Common myeloid progenitor, CD34-positive (primary cell): ENCODE measurements at places on chromosomes 1 and 21.
A peak's percentile ranks its signal among the peaks of the same experiment; 100 is the strongest.

DNA sequence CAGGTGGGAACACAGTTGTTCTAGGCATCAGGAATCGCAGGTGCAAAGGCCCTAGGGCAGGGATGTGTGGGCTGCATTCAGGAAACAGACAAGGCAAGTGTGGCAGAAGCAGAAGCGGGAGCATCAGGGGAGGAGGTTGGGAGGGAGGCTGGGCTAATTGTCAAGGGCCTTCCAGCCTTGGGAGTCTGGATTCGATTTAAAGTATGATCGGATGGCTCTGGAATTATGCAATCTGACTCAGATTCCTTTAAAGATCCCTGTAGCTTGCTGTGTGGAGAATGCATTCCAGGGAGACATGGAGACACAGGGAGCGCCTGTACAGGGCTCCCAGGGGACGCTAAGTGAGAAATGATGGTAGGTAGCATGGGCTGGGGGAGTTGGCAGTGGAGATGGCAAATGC lies 86.5 kb downstream of the LACTBL1 start:
- DNase-seq, result no peak

GRCh38 chr1:204503122-204503912 lies 8.7 kb upstream of the PIK3C2B start:
- peak; percentile 91 for DNase-seq

GRCh38 chr1:81805537-81806431 lies 5.0 kb downstream of the ADGRL2 start:
- DNase-seq, result no peak

DNA sequence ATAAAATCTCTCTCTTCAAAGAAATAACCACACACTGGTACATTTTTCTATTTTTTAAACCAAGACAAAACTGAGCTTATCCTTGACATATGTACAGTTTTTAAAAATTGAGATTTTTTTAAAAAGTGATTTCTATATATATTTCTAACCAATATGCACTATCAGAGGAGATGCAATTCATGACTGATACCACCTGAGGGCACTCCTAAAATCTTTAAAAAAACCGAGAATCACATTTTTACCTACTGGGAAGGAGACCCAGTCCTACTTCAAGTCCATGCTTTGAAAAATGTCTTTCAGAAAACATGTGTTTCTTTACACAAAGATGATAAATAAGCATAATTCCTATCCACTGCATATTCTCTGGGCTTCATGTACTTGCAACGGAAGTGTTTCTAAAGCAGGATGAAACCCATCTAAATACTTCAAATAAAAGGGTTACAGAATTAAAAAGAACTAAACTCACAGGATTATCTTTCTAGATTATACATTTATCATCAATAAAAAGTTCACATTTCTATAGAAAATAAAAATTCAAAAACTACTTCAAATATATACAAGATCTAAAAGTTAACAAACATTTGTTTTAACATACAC lies 98.6 kb downstream of the ENAH start:
- peak; percentile 46 for DNase-seq

- DNase-seq, result no peak
Observed at GRCh38 chr1:97533358-97533757, 387.5 kb downstream of the DPYD start.

DNA sequence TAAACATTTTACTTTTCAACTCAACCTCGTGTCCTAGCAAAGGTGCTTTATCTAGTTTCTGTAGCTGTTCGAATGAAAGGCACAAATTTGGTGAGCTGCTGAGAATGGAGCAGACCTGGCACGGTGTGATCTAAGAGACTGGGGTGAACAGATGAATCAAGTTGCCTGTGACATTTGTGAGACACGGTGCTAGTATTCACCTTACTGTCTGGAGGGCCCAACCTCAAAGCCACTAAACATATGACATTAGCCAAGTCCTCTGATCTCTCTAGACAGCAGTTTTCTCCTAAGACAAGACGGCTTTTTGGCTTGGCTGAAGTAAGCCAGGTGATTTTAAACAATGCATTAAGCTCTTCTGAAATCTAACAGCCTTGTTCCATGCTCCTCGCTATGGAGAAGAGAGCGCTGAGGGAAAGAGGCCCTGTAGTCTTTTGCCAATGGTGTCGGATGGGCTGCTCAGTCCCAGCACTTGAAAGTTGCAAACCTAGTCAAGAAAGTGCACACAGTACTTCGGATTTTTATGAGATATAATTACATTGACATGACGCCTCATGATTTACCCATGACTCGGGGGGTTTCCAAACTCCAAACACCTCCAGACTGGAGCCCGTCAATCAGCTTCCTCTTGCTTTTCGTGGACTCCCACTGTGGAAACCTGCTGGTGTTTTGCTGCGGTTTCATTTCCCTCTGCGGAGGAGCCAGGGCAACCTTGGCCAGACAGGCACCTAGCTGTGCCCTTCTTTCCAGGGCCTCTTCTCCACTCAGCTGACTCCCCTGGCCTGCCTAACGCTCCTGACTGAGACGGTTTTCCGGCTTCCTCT lies 794 bp upstream of the TOR3A start:
- DNase-seq, result peak; percentile 83

- peak; percentile 32 for DNase-seq
Observed at GRCh38 chr1:172380441-172381244, 39.8 kb upstream of the C1orf105 start.

GRCh38 chr1:180234369-180235076 lies 4.5 kb downstream of the LHX4 start:
- DNase-seq, result peak; percentile 33

DNA sequence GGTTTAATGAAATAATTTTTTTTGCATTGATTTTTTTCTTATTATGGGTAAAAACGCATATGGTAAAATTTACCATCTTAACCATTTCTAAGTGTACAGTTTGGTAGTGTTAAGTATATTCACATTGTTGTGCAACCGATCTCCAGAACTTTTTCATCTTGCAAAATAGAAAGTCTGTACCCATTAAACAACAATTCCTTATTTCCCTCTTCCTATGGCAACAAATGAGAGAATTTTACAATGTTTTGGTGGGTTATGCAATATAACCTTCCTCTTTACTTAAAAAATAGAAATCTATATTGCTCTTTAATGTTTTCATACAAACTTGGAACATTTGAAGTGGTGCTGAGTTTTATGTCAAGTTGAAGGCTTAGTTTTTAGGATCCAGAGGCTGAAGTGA lies 26.6 kb downstream of the MAP3K7CL start:
- no peak for DNase-seq

- peak; percentile 56 for DNase-seq
Observed at GRCh38 chr1:178371235-178371634, 125.5 kb downstream of the CLEC20A start.

DNA sequence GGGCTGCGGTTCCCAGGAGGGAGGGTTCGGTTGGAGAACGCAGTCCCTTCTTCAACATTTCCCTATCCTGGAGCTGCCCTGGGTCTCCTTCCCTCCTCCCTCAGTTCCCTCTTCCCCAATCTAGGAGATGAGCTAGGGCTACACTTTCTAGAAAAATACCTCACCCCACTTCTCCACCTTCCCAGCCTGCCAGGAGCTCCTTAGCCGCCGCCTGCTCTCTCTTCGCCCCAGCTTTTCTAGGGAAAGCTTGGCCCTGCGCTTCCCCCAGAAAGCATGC lies 488 bp upstream of the ADAMTS1 start:
- DNase-seq, result no peak

DNA sequence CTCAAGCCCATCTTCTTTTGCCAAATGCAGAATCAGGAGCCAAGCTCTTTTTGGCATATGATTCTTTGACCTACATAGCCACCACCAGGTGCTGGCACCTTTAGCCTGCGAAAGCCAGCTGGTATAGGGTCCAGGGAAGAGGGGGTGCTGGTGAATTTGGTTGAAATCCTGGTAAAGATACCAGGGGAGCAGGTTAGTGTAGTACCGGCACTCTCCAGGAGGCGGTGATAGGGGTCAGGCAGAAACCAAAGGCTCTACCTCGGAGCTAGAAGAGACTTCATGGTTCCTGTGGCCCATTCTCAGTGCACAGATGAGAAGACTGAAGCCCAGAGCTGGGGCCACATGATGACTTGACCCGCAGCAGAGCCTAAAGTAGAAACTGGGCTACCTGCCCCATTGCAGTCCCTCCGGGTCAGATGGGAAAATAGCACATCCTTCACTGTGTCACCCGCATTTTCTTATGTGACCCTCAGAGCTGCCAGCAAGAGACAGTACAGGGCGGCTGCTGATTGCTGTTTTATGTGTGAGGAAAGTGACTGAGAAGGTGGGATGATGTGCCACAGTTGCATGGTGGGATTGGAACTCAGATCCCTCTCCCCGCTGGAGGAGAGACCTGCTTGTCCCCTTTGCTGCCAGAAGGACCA lies 36.0 kb upstream of the IL19 start:
- DNase-seq, result peak; percentile 36

DNA sequence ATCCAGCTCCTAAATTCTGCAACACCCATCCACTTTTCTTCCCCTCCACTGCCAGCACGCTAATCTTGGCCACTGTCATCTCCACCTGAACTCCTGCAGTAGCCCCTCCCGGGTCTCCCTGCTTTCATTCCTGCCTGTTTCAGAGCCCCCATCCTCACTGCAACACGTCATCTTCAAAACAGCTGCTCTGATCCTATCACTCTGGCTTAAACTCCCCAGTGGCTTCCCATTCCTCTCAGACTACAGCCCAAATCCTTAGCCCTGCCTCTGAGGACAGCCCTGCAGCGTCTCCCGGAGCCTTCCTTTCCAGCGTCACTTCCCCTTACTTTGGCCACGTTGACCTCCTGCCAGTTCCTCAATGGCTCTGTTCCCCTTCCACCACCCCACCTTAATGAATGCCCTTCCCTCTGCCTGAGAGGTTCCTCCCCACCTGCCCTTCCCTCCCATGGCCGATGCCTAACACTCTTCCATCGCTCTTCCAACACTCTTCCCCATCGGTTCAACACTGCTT lies 22.9 kb upstream of the IFNAR2 start:
- no peak for DNase-seq

GRCh38 chr1:195962051-195962450 lies 646.2 kb downstream of the KCNT2 start:
- no peak for DNase-seq

- no peak for DNase-seq
Observed at GRCh38 chr1:17070163-17070525, 16.3 kb upstream of the SDHB start.

GRCh38 chr1:64608005-64608650 lies 136.7 kb upstream of the RAVER2 start:
- no peak for DNase-seq

GRCh38 chr21:26003404-26003803 lies 167.2 kb downstream of the APP start:
- no peak for DNase-seq

- no peak for DNase-seq
Observed at GRCh38 chr1:205069371-205070125, 14.7 kb downstream of the TMEM81 start.

DNA sequence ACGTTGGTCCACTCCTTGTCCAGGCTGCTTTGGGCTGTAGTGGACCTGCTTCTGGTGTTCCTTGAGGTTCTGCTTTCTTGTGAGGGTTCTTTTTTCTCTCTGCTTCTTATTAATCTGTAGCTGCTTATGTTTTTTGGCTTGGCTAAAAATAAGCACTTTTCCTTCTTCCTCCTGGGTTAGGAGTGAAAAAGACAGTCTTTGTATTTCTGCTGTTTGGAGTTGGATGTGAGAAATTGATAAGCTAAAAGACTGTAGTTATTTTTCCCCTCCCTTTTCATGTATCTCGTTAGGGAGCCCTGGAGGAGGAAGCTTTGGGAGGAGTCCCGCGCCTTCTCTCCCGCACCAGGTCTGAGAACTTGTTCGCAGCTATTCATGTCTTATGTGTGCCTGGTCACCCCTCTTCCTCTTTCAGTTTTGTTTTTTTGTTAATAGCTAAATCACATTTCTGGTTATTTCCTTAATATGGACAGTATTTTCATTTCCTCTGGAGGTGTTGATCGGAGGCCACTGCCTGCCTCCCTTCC lies 79.0 kb downstream of the GALNT2 start:
- DNase-seq, result peak; percentile 47

DNA sequence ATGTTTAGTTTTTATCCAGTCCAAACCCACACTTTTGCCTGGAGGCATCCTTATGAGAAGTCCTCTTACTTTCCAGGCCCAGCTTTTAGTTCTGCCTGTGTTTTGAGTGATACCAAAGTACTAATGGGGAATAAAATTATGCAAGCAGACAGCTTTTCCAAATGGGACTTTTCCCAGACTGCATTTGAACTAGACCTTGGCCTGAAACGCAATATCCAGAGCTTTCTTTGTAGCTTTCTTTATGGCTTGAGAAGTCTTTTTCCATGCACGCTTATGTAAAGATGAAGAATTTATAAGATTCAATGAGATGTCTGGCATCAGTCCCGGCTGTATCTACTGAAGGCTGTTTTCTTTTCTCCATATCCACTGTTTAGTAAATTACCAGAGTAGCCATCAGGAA lies 236.6 kb upstream of the RAB4A start:
- no peak for DNase-seq

DNA sequence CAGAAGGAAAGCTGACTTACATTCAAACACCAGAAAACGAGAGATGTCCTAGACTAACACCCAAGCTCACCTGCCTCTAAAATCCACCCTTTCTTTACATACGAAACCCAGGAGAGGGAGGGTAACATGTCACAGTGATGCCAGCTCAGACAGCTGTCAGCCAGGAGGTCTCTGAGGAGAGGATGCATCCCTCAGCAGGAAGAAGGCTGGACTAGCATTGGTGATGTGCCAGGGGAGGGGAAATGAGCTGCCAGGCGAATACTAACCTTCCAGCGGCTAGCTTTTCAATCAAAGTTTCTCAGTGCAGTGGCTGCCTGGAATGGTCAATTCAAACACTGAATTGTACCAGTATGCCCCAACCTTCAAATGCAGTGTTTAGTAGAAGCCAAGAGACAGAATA lies 3.6 kb upstream of the UBE2G2 start:
- DNase-seq, result no peak

DNA sequence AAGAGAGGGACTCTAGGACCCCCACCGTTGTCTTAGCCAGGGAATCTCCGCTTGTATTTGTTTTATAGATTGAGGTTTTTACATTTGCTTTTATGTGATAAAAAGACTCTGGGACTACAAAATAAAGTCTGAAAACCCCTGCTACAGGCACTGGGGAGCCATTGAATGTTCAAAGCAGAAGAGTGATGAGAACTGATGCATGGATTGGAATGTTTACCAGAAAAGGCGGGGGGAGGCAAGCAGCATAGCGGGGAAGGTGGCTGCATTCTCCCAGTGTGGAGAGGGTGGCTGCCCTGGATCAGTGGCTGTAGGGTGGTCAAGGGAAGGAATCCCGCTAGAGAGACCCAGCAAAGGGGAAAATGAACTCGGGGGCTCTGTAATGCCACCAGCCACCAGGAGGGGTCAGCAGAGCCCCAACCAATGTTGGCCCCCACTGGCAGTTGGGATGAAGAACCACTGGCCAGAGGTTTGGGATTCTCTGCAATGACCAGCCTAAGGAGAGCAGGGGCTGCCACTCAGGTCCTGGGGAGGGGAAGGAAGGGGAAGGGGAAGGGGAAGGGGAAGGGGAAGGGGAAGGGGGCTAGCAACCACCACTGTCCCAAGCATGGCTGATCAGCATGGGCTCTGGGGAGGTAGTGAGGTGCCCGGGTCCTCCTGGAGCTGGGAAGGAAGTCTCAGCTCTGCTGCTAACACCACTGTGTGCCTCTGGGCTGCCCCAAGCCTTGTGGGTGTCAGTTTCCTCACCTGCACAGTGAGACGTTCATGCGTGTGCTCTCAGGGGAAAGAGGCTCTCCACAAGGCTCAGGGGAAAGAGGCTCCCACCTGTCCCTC lies 19.2 kb upstream of the PEF1 start:
- DNase-seq, result peak; percentile 14
